ENCODE measurements at places on chromosomes 7 and 10.

- DNase-seq, result no peak
These were observed 315.3 kb downstream of the SDK1 start for GRCh38 chr7:3616306-3616705.

GRCh38 chr10:7054915-7055314 is 355.9 kb downstream of the SFMBT2 start:
- no peak for DNase-seq

GRCh38 chr7:44268671-44269070 is 56.7 kb downstream of the CAMK2B start:
- DNase-seq, result no peak

DNA sequence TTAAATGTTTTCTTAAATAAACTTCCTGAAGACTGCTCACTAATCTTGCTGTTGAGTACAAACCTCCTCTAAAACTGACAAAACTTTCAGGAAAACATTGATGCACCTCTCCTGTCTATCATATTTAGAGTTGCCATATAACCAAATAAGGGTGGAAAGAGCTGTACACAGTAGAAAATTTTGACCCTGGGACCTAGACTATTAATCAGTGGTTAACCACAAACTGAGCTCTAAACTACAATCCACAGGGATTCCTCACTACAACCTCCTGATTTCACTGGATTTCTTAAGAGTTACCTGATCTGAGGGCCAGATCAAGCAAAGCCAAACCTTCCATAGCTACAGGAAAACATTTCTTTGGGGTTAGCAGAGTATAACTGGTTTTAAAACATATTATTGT is 39.9 kb upstream of the WNT16 start:
- DNase-seq, result no peak

DNA sequence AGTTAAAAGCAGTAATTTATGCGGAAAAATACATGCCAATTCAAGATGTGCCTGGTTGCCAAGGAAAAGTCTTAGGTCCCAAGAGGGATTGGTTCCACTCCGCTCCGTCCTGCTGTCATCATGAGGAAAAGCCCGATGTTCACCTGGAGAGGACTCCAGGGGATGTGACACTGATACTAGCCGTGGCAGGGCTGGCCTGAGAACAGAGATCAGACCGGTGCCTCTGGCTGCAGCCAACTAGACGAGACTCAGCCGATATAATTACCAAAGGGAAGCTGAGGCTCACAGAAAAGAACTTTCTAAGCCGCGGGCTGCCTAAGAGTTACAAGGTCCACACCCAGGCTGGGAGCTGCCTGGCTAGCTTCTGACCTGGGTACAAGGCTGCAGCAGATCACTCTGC is 81.3 kb upstream of the UNC5B start:
- no peak for DNase-seq

- no peak for DNase-seq
These were observed 52.7 kb upstream of the HERPUD2 start for GRCh38 chr7:35747611-35748010.

DNA sequence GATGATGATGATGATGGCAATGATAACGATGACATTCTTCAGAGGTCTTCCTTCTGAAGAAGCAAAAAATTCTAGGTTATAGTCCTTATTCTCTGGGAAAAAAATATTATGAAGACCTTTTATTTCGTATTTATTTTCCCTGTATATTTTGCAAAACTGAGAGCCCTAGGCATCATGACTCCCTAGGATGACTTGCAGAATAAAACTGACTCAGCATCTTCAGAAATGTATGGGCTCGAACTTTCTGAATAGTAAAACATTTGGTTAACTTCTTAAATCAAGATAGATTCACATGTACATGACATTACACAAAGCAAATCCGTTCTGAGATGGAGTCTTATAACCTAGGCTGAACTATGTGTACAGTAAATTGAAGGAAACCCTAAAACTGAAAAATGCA is 29.4 kb downstream of the DKK1 start:
- DNase-seq, result no peak

- no peak for DNase-seq
These were observed 75.8 kb downstream of the HBP1 start for GRCh38 chr7:107244613-107245012.

DNA sequence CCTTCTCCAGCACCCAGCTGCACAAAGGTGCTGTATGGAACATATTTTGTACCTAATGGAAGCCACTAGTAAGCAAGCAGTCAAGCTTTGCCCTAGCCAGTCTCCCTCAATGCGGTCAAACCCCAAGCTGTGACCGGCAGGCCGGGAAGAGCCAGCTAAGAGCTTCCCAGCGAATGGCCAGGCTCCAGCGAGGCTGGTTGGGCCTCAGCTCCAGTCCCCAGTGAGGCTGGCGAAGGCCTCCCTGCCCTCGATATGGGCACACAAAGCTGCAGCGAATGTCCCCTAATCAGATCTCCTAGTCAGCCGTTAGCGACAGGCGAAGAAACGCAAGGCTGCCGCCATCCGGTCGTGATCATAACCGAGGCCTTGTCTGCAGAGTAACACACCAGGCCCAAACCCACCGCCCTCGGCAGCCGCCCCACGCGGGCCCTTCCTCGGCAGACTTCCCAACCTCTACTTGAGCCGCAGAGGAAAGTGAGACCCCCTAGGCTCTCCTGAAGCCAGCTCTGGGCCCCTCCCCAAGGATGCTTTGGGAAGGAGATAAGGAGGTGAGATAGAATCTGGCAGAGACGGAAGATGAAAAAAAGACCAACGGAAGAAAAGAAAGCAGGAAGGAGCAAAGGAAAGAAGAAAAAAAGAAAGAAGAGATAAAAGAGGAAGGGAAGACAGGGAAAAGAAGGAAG is 3.1 kb upstream of the HOXA9 start:
- peak; percentile 93 for DNase-seq

- no peak for DNase-seq
These were observed 46.9 kb upstream of the GDF10 start for GRCh38 chr10:47253030-47253637.

DNA sequence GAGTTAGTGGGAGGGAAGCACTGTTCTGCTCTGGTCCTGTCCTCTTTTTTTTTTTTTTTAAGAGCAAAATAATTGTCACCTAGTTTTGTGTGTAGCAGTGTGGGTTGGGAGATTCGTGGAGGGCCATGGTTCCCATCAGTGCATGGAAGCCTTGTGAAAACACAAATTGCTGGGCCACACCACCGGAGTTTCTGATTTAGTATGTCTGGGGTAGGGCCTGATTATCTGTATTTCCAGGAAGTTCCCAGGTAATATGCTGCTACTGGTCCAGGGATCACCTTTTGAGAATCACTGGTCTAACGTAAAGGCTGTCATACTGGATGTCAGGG is 191.3 kb downstream of the GATA3 start:
- no peak for DNase-seq

DNA sequence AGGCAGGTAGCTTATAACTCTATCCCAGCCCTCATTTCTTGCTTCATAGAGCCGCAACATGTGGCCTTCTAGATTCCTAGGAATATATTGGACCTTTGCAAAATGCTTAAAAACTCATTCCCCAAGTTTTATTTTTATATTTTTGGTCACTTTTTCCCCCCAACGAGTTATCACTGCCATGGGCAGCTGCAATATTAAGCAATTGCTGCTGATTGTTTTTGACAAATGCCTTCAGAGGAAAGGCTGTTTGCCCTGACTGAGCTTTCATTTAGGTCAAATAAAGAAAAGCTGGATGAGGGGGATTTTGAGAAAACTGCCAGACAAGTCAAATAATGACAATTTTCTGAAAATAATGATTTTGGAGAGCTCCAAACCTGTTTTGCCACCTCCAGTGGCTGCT is 976.9 kb upstream of the MBL2 start:
- no peak for DNase-seq

GRCh38 chr7:151745706-151746105 is 131.2 kb downstream of the PRKAG2 start:
- no peak for DNase-seq

GRCh38 chr10:4526311-4526731 is 299.7 kb upstream of the AKR1E2 start:
- no peak for DNase-seq

GRCh38 chr7:111312966-111313365 is 222.0 kb downstream of the LRRN3 start:
- DNase-seq, result no peak

DNA sequence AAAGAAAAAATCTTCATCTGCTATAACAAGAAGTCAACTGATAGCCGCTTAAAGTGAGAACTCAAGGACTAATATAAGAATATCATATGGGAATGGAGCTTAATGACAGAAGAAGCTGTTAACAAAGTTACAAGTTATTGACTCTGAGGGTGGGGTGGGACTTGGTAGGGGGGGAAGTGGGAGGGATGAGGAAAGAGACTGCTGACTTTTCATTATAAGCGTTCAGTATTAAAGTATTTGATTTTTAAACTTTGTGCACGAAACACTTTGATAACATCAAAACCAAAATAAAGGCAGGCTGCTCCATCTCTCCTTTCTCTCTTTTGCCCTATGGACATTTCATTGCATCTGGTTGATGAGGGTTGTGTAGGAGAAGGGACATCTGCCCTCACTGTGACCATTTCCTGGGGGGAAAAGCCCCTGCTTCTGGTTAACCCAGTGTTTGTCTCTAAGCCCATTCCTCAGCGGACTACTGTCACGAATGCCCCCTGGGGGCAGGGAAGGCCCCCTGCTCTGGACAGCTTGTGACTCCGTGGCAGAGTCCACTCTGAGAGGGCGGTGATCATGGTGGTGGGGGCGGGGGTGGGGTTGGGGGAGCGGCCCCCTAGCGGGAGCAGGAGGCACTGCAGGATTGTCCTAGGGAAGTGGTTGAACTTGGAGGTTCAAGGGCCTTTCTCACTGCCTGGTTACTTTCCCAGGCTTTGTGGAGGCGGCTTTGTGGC is 17.4 kb downstream of the SLC13A4 start:
- DNase-seq, result no peak

DNA sequence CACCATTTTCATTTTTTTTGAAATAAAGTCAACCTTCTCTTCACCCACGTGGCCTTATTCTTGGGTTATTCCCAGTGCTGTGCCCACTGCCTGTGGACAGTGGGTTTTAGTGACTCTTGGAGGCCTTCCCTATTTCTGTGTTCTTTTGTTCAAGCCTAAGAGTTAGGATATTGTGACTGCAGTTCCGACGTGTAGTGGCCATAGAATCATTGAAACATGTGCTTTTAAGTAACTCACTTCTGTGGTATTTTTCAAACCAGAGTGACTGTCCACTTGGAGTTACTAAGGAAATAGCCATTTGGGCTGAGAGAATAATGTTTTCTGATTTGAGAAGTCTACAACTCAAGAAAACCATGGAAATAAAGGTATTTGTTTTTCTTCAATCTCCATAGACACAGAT is 23.7 kb downstream of the TDRD1 start:
- DNase-seq, result no peak

GRCh38 chr7:101240226-101241014 is 2.8 kb upstream of the CLDN15 start:
- DNase-seq, result no peak

DNA sequence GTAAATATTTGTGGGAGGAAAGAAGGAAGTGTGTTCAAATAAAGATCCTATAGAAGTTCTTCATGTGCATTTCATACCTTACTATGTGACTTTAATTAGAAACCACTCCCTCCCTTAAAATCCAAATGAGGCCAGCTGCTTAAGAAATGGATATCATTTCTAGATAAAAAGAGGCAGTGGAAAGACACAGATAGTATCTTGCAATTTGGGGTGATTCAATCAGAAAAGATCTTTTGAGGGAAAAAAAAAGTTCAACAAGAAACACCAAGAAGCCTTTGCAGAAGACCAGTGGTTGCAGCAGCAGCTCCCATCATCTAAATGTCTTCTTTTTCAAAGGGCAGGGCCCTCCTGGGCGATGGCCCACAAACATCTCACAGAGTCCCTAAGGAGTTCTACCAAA is 200.1 kb downstream of the LRRN3 start:
- no peak for DNase-seq

DNA sequence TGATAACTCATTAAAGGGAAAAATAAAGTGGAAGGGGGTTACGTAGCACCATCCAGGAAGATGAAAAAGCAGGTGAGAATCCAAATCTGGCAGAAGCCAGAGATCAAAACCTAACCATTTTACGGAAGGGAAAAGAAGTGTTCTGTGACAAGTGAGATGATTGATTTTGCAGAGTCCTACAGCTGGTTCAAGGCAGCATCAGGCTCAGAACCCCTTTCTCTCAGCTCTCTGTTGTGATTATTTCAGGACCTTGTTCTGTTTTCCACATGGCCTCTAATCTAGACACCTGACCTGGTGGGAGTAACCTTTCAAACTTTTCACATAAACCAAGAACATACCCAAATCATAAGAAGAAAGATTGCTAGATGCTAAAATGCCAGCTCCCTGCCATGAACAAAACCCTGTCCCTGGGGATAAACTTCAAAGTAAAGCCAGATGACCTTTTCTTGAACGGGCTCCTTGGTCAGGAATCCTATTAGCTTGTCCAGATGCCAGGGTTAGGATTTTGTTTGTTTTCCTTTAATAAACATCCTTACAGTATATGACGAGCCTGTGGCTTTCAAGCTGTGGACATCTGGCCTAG is 5.9 kb downstream of the DUSP5 start:
- DNase-seq, result no peak

DNA sequence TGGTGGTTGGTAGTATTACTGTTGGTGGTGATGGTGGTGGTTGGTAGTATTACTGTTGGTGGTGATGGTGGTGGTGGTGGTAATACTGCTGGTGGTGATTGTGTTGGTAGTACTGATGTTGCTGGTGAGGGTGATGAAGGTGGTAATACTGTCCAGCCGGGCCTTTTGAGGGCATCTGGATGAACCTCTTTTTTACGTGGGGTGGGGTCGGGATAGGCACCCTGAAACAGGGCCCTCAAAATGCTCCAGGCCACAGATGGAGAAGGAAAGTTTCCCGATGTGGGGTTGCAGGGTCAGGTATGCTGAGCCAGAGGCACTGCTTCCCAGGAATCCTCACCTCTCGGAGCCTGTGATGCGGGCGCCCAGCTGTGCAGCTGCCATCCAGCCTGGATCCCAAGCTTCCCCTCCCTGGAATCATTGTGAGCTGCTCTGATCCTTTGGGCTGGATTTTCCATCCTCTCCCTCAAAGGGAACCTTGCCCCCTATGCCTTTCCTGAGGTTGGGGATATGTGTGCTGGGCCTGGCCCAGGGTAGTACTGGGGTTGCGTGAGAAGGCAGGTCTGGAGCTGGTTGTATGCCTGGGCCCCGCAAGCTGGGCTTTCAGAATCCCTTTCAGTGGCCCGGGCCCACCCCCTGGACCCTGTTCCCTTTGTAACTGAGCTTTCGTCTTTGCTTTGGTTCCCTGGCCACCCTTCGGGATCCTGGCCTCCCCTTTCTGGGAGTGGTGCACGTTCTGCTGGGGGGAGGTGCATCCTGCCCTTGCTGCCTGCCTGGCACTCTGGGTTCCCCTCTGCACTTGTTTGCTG is 43.3 kb downstream of the DOCK1 start:
- DNase-seq, result peak; percentile 68

DNA sequence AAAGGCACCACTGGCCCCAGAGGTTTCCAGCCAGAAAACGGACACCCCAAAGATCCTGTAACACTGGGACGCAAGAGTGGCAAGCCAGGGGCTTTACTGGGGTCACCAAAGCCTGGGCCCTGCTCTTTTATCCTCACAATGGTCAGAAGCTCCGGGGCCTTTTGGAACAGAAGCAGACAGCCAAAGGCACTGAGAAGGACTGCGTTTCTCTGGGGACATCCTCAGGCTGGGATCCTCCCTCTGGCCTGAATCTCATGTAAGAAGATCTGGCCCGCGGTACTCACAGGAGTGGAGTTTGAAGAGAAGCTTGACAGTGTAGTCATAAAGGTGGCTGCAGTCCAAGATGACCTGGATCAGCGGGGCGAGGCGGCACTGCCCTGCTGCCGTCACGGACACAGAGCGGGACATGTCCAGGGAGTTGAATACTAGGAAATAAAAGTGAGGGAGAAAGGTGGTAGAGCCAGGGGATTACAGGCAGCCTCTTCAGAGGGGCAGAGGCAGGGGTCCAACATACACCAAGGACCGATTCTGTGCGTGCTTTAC is 81.4 kb downstream of the SPDYE5 start:
- no peak for DNase-seq

GRCh38 chr10:43202224-43202656 is 64.0 kb downstream of the CSGALNACT2 start:
- no peak for DNase-seq
